ENCODE measurements at places on chromosomes 4 and X. TPM values are rescaled to one million over a fixed set of nuclear protein-coding genes. Genes with fewer than 3 reads are reported as not detected.
A peak's percentile ranks its signal among the peaks of the same experiment; 100 is the strongest.

DNA sequence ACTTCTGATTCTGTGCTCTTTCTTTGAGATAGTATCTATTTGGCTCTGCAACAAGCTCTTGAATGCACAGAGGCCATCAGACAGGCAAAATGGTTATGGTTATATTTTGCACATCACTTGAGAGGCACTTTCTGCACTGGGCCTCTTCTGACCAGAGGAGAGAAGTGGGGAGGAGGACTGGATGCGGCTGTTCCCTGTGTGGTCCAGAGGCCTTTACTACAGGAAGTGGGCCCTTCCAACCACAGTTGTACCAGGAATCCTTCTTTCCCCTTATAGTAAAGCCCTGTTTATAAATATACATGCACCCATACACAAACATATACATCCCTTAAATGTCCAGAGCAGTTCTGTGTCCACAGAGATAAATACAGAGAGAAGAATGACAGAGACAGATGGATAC is 182.7 kb upstream of the HHIP start:
- ATAC-seq, result no peak

GRCh38 chr4:36337665-36338185 is 56.3 kb downstream of the DTHD1 start:
- ATAC-seq, result no peak

- ATAC-seq, result no peak
These were observed 59.2 kb downstream of the RBM47 start for GRCh38 chr4:40570348-40571077.

DNA sequence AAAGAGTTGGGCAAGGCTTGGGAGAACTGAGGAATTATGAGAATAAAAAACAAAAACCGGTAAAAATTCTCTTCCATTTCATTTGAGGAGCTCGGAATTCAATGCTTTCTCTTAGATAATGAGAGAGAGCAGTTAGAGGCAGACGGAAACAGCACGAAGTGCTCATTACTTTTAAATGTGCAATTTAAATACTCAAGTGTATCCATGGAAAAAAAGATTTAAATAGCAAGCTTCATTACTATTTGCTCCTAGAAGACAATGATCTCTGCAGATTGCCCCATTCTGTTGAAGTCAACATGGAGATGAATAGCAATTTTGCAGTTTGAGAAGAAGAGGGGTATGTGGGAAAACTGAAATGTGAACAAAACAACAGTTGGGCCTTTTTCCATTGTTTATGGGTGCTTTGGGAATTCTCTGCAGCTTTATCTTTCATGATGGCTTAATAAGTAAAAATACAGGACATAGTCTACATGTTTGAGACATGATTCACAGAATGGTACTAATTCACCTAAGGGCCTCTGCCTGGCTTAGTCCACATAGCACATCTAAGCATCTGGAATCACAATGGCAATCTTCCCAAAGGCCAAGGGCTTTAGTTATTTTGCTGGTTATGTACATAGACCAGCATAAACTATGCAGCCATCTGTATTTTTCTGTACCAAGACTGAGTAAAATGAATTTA is 512.7 kb upstream of the FAT1 start:
- no peak for ATAC-seq

- peak; percentile 55 for ATAC-seq
These were observed 177.9 kb downstream of the AFAP1 start for GRCh38 chr4:7761720-7762119.

GRCh38 chr4:125191232-125191631 is 123.5 kb upstream of the FAT4 start:
- peak; percentile 67 for ATAC-seq

GRCh38 chr4:13917015-13917414 is 289.5 kb upstream of the BOD1L1 start:
- ATAC-seq, result no peak

DNA sequence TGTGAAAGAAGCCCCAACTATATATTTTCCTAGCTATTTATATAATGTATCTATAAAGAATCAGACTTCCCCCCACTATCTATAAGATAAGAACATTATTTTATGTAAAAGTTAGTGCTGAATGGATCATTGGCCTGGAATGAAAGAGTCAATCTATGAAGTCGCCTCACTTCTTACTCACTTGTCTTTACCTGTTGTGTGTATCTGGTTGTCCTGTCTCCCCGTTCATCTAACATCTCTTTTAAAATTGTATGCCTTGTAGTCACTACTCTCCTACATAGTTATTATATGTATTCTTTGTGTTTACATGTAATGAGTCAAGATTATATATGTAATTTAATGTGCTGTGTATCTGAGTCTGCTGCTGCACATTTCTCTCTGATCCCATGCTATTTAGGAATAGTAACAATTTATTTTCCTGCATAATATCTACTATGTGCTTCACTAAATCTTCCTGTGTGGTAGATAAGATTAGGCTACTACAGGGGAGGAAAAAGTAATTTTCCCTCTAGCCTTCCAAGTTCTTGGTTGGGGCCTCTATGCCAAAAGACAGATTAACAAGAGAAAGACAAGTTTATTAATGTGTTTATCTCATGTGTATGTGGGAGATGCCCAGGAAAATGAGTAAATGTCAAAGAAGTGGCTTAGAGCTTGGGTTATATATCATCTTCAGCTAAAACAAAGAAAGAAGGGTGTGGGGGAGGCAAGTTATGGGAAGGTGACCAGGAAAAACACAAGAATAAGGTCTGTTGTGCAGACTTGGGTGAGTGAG is 77.6 kb upstream of the FRMPD4 start:
- ATAC-seq, result no peak

GRCh38 chrX:69615342-69615741 is 571 bp upstream of the EDA start:
- no peak for ATAC-seq

DNA sequence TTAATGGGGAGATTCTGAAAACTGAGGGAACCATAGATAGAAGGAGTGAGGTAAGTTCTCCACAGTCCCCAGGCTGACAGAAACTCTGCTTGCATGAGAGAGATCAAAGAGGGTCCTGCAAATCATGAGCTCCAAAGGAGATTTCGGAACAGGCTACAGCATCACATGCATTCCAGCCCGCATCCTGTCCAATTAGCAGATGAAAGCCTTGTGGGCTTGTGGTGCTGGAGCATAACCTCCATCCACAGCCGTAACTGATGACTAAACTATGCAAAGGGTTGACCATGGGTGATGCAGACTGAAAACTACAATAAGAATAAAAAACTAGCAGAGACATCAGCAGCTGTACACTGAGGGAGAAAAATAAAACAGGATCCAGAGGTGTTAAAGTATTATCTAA is 654.5 kb downstream of the TLL1 start:
- no peak for ATAC-seq

DNA sequence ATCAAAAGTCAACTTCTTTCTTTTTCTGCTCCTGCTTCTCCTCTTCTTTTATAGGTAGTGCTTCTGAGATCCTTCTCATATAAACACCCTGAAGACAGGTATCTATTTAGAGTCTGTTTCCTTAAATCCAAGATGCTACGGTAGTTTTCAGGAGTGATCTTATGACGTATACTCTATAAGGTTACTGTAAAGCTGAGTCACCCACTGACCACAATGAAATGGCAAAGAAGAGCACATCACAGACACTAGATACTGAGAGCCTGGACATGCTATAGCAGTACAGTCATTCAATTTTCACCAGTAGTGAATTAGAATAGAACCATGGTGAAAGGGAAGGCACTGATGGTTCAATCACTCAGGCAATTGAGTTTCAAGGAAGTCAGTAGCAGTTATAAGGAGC is 412.5 kb downstream of the ADAM29 start:
- no peak for ATAC-seq

DNA sequence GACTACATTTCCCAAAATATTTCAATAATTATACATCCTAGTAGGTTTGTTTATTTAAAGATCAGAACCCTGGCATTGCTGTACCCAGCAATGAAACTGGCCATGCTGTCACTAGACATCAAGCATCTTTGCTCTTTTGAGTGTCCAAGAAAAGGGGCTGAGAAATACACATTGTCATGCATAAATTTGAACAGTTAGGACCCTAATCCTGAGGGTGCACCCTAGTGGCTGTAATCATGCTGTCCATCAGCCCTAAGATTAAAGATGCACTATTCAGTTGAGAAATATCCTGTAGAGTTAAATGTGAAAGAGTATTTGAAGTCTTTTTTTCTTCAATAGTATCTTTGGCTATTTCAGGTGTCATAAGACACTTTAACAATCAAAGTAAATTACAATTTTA is 108.8 kb downstream of the NFKB1 start:
- ATAC-seq, result no peak

- no peak for ATAC-seq
These were observed 49.2 kb upstream of the MSX1 start for GRCh38 chr4:4810092-4810774.

DNA sequence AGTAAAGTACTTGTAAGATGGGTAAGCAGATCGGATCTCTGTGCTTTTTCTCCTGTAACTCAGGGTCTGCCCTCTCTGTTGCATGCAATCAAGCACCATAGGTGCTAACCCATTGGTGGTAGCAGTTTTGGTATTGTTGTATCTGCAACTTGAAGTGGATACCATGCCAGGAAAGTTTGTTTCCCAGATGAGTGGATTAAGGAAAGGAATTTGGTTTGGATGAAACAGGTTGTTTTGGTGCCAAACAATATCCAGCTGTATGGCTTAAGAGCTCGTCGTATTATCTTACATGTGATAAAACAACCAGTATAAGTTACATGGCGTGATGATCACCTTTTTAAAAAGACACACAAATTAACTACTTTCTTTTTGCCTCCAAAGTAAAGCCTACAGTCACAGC is 280.9 kb upstream of the TENM3 start:
- no peak for ATAC-seq

- ATAC-seq, result no peak
These were observed 260.6 kb upstream of the BOD1L1 start for GRCh38 chr4:13888112-13888511.

DNA sequence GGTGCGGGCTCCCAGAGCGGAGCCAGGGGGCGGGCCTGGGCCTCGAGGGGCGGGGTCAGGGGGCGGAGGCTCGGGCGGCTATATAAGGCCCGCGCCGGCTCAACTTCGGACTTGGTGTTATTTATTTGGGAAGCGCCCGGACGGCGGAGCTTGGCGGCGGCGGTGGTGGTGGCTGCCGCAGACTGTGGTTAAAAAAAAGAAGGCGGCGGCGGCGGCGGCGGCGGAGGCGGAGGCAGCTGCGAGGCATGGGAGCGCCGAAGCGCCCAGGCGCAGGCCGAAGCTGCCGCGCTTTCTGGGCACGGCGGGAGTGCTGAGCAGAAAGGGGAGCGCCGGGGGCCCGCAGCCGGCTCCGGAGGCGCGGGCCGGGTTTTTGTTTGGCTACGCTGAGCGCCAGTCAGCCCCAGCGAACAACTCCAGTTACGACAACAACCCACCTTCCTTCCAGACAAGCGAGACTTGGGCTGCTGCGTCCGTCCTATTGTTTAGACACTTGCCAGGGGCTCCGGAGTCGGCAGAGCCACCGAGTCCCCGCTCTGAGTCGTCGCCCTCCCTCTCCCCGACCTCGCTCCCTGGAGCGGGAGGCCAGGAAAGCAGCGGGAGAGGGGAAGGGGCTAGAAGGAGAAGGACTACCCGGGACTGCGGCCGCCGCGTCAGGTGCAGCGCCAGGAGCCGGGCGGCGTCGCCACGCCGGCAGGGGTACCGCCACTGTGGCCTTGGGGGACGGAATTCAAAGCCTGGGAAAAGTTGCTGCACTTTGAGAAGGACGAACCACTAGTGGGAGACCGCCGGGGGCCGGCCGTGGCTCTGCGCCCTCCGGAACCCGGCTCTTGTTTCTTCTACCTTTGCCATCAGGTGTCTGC is at the start of gene SLIT2:
Gene SLIT2, plus strand, starts transcription at position 110 of the 860 bp plus-strand sequence. CDS start 1,911 bp downstream, outside the sequence.
- ATAC-seq, result peak; percentile 95

COL25A1 gene
- total RNA-seq, result 0.04 TPM

IL9R gene
- 0.44 TPM for total RNA-seq

IGFBP7 gene
- total RNA-seq, result 40.9 TPM

FHIP1A gene
- total RNA-seq, result 43.6 TPM

PRICKLE3 gene
- total RNA-seq, result 17.5 TPM

NLRP2B gene
- total RNA-seq, result not detected

FAAH2 gene
- total RNA-seq, result 4.8 TPM

SPANXA1 gene
- not detected for total RNA-seq

GLRA2 gene
- total RNA-seq, result not detected

ARHGEF6 gene
- 1.2 TPM for total RNA-seq

All from esophagus mucosa (tissue), 1 donor.